Activated naive CD4-positive, alpha-beta T cell (primary cell): ENCODE measurements at places on chromosomes 4 and X.
A peak's percentile ranks its signal among the peaks of the same experiment; 100 is the strongest.

DNA sequence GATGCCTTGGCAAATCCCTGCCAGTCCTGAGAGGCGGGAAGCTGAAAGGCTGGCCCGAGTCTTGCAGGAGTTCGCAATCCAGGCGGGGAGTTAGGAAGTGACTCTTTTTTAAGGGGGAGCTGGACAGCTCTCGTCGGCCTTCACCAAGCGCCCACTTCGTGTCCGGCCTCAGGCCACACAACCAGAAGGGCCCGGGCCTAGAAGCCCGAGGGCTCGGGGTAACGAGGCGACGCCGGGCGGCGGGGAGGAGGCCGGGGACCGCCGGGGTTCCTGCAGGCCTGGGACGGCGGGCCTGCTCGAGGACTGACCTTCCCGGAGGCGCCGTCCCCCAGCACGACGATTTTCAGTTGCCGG, 395 bp downstream of the RAB28 start:
- DNase-seq, result peak; percentile 19

- DNase-seq, result no peak
Measured at GRCh38 chr4:158428242-158428641, 93.4 kb upstream of the RXFP1 start.

- no peak for DNase-seq
Measured at GRCh38 chr4:165096776-165097175, 15.9 kb downstream of the TMEM192 start.

- no peak for DNase-seq
Measured at GRCh38 chr4:106615410-106615945, 246.9 kb upstream of the GIMD1 start.

DNA sequence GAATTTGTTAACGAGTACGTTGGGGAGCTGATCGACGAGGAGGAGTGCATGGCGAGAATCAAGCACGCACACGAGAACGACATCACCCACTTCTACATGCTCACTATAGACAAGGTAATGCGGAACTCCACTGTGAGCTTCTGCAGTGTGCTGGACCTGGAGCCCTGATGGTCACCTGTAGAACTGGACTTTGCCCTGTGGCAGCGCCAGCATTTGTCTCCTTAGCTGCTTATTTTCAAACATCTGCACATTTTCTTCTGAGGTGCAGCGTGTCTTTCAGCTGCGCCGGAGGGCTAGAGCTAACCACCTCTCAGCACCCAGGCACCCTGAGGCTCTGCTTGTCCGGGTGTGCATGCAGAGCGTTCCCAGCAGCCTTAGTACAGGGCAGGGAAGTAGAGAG, 47.7 kb downstream of the NELFA start:
- DNase-seq, result no peak

DNA sequence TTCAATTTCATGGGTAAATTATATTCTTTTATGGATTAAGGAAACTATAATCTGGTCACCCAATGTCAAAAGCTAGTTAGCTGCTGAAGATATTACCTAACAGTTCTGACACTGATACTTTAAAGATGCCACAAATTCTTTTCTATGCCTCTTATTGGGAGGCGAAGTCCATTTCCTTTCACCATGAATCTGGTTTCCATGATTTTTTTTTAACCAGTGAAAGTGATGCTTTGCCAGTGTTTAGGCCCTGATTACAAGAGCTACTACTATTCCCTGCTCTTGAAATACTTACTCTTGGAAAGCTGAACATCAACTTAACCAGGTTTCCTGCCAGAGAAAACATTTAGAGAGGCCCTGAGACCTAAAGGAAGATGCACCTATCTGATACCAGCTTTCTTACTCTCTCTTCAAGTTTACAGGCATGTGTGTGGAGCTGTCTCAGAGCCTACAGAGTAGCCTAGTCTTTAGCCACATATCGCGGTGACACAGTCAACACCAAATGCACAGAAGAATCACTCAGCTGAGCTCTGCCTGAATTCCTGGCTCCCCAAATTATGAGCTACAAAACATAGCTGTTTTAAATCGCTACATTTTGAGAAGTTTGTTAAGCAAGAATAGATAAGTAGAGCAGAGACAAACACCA, 1280.8 kb downstream of the PCDH7 start:
- no peak for DNase-seq

- no peak for DNase-seq
Measured at GRCh38 chr4:128337863-128338262, 50.2 kb upstream of the PGRMC2 start.

DNA sequence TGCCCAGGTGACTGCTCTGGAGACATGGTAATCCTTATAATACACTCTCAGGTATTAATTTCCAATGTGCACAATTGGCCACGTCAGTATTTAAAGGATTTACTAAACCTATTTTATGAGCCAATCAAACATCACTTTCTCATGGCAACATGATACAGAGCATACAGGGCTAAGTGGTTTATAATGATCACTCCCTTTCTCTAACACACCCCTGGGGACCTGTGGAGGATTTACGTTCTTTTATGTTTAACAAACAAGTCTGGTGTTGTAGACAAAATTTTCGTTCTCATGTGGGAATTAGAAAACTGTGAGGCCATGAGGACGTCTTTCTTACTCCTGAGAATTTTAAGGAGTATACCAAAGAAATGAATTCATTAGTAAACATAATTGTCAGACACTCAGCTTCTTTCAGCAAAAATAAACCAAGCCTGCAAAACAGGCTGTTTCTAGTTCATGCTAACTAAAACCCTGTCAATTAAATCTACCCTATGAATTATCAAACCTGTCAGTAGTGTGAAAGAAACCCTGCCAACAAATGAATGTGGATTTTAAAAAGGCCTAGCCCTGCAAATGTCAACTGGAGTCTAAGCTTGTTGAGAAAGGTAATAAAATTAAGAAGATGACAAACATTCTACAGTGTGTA, 155.8 kb downstream of the PDGFC start:
- DNase-seq, result no peak

GRCh38 chr4:118968813-118969212, 80.2 kb downstream of the SYNPO2 start:
- DNase-seq, result no peak
